Dermis microvascular lymphatic vessel endothelial cell (primary cell): ENCODE measurements at places on chromosomes 16 and 17. TPM values are rescaled to one million over a fixed set of nuclear protein-coding genes. Genes with fewer than 3 reads are reported as not detected.

- DNase-seq: no peak
Observed at GRCh38 chr17:2018716-2019510, 6.2 kb downstream of the RTN4RL1 start.

- DNase-seq: no peak
Observed at GRCh38 chr16:80664226-80664625, 123.4 kb downstream of the DYNLRB2 start.

DNA sequence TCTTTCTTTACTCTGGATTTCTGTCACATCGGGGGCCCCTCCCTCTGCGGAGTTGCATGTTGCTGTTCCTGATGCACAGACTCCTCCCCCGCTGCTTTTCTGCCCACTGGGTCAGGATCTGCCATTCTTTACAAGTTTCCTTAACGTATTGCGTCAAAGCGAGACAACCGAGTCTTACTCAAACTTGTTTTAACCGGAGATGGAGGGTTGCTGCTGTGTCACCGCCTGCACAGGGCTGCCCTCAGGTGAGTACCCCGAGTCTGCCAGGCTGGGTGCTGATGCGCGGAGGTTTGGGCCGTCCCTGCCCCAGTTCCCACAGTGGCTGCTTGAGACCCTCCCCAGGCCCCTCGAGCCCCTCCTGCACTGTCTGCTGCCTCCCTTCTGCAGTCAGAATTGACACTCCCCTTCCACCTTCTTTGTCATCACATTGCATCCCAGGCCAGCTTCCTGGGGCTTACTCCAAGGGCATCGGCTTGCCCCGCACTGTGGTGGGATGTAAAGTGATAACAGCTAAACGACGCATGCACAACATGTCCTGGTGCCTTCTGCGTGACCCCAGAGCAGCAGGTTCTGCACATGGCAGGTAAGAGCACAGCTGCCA, 19.3 kb downstream of the CARHSP1 start:
- peak; percentile 31 for DNase-seq

Gene TMEM204
- total RNA-seq: 95.9 and 158 TPM in 2 replicates

- no peak for DNase-seq
Observed at GRCh38 chr16:23333034-23333579, 31.0 kb downstream of the SCNN1B start.

- DNase-seq: no peak
Observed at GRCh38 chr16:79673635-79674034, 73.1 kb upstream of the MAF start.

- peak; percentile 32 for DNase-seq
Observed at GRCh38 chr16:11639925-11640899, 28.0 kb upstream of the SNN start.

Gene TNFAIP1
- 71.4 and 108 TPM in 2 replicates for total RNA-seq

GRCh38 chr16:31331807-31332301, 23.1 kb upstream of the ITGAX start:
- DNase-seq: no peak

DNA sequence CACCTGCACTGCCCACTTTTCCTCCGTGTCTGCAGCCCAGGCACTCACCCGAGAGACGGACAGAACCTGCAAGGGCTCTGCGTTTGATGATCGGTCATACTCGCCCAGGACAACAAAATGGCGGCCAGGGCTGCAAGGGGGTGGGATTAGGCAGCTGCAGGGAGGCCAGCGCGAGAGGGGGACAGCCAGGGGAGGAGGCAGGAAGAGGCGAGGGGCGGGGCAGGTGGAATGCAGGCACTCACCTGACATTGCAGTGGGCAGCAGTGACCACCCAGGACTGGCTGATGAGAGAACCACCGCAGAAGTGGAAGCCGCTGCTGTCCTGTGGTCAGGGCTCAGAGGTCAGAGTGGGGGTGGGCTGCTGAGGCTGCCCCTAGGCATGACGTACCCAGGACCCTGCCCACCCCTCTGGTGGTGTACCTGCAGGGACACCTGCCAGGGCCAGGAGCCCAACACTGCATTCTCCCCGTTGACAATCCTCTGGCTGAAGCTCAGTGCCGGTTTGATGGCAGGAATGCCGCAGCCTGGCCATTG, 917 bp downstream of the CTRL start:
- no peak for DNase-seq

GRCh38 chr17:4189280-4189679, 46.3 kb downstream of the CYB5D2 start:
- DNase-seq: peak; percentile 85

DNA sequence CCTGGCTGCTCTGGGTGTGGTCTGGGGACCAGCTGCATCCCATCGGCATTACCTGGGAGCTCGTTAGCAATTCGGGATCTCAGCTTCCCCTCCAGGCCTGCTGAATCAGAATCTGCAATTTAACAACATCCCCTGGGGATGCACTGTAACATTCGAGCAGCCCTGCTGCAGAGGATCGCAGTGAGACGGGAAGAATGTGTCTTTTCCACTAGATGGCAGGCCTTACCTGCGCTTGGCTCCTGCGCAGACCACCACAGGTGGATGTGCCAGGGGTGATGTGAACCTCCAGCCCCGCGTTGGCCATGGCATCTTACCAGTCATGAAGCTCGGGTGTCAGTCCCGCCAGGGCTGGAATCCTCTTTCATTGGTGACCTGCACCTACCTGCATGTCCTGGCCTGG, 209.9 kb downstream of the PRKCB start:
- no peak for DNase-seq

Gene HIRIP3
- 4.4 and 5.6 TPM in 2 replicates for total RNA-seq

- no peak for DNase-seq
Observed at GRCh38 chr16:90057738-90058173, 19.4 kb downstream of the PRDM7 start.

GRCh38 chr16:50960517-50961202, 190.4 kb downstream of the SALL1 start:
- DNase-seq: no peak

DNA sequence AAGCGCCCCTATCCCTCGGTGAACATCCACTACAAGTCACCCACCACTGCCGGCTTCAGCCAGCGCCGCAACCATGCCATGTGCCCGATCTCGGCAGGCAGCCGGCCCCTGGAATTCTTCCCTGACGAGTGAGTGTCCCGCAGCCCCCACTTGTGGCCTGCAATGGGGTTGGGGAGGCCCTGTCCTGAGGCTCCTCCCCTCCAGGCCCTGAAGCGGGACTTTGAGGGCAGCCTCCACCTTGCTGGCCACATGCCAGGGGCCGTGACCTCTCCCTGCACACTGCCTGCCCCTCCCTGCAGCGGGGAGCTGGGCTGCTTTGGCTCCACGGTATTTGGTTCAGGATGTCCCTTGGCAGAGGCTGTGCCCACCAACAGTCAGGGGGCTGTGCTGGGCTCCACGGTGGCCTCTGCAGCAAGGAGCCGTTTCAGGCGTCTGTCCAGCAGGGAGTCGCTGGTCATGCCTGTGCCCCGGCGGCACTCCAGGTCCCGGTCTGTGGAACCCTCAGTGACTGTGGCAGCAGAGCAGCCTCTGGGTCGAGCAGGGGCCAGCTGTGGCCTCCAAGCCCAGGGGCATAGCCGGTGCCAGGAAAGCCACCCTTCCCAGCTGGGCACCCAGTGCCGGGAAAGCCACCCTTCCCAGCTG, 8.3 kb downstream of the NME3 start:
- DNase-seq: no peak

DNA sequence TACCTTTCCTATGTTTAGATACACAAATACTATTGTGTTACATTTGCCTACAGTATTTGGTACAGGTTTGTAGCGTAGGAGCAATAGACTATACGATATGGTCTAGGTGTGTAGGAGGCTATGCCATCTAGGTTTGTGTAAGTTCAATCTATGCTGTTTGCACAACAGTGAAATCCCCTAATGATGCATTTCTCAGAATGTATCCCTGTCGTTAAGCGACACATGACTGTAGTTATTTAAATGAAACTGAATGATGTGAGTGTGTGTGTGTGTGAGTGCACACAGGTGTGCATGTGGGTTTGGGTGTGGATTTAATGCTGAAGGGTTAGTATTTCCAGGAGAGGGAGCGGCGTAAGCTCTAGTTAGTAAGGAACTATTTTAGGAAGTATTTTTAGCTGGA, 34.6 kb upstream of the SMIM36 start:
- DNase-seq: no peak

- DNase-seq: no peak
Observed at GRCh38 chr16:56198006-56198754, 6.9 kb downstream of the GNAO1 start.

Gene TSPAN10
- total RNA-seq: 0.51 and 0.89 TPM in 2 replicates

GRCh38 chr17:14950216-14950615, 314.9 kb downstream of the PMP22 start:
- DNase-seq: no peak

Gene PTX4
- total RNA-seq: under 0.01 and 0.13 TPM in 2 replicates

Gene KCNJ18
- not detected in 2 replicates for total RNA-seq

Gene HASPIN
- 3.5 and 5.5 TPM in 2 replicates for total RNA-seq

Gene PPL
- 3.2 and 4.7 TPM in 2 replicates for total RNA-seq

Gene PROCA1
- total RNA-seq: 0.25 and 0.26 TPM in 2 replicates

DNA sequence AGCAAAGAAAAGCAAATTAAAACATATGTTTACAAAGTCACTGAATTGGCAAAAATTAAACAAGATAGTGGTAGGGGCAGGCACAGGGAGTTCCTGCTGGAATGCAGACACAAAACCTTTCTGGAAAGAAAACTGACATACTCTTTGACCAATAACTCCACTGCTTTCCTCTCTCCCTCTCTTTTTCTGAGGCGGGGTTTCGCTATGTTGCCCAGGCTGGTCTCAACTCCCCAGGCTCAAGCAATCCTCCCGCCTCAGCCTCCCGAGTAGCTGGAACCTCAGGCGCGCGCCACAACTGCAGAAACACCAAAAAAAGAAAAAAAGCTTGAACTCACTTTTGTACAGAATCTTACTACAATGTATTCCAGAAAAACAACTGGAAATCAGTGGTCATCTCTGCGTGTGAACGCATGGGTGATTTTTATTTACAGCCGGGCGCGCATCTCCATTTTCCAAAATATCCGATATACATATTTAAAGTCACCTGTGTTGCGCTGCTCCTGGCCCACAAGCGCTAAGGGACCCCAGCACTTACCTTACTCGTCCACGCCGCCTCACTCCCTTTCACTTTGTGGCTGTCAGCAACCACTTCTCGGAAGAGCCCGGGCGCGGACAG, 480 bp downstream of the TXNL4B start:
- peak; percentile 29 for DNase-seq

- DNase-seq: no peak
Observed at GRCh38 chr17:72125226-72125651, 4.4 kb downstream of the SOX9 start.

DNA sequence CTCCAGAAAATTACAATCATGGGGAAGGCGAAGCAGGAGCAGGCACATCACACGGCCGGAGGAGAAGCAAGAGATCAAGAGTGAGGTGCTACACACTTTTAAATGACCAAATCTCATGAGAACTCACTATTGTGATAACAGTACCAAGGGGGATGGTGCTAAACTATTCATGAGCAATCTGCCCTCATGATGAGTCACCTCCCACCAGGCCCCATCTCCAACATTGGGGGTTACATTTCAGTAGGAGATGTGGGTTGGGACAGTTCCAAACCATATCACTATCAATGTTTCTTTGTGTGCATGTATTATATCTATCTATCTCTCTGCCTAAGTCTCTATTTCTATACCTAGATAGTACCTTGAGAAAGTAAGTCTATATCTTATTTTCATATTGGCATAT, 724.8 kb downstream of the CDH11 start:
- no peak for DNase-seq

DNA sequence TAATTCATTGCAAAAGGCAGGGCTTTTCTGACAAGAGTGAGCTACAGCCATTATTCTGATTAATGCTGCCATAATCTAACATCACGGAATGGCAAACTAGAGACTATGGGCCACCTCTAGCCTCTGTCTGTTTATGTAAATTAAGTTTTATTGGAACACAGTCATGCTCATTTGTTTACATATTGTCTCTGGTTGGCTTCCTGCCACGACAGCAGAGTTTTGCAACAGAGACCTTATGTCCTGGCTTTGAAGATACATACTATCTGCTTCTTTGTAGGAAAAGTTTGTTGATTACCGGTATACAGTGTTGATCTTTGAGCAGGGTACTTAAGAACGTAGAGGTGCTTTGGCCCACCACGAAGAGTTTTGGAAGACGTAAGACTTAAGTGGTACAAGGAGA, 715.9 kb upstream of the RBFOX1 start:
- DNase-seq: no peak

- peak; percentile 83 for DNase-seq
Observed at GRCh38 chr16:47141773-47142485, 1.8 kb downstream of the NETO2 start.

GRCh38 chr17:8745586-8746500, 1.2 kb upstream of the CCDC42 start:
- DNase-seq: peak; percentile 50

GRCh38 chr17:57350266-57350665, 93.9 kb downstream of the MSI2 start:
- no peak for DNase-seq

GRCh38 chr16:23934610-23935236, 98.9 kb downstream of the PRKCB start:
- no peak for DNase-seq

- no peak for DNase-seq
Observed at GRCh38 chr17:57584050-57584551, 161.0 kb downstream of the CCDC182 start.

Gene MEIOB
- total RNA-seq: not detected in 2 replicates

- no peak for DNase-seq
Observed at GRCh38 chr16:56233795-56234566, 42.7 kb downstream of the GNAO1 start.

Gene PRKCB
- total RNA-seq: not detected in 2 replicates

- DNase-seq: peak; percentile 12
Observed at GRCh38 chr16:55444754-55445485, 34.1 kb upstream of the MMP2 start.

GRCh38 chr17:30920282-30920681, 1.5 kb upstream of the ADAP2 start:
- no peak for DNase-seq

DNA sequence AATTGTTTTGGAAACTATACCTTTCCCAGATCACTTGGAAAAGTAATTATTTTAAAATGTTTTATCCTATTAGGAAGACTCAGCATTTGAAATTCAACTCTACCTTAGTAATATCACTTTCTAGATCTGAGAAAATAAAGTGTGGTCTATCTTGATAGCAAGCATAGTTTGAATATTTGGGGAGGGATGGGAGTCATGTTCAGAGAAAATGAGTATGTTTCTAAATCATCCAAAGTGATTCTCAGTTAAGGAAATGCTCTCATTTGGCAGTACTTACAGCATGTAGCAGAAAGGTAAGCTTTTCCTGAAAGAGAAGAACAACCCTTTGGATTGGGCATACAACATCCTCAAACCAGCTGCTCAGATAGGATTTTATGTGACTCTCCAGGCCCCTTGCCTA, 6.9 kb downstream of the C17orf75 start:
- DNase-seq: no peak

Gene GNG13
- total RNA-seq: not detected in 2 replicates

GRCh38 chr16:67942510-67943255, 1.2 kb downstream of the LCAT start:
- no peak for DNase-seq

DNA sequence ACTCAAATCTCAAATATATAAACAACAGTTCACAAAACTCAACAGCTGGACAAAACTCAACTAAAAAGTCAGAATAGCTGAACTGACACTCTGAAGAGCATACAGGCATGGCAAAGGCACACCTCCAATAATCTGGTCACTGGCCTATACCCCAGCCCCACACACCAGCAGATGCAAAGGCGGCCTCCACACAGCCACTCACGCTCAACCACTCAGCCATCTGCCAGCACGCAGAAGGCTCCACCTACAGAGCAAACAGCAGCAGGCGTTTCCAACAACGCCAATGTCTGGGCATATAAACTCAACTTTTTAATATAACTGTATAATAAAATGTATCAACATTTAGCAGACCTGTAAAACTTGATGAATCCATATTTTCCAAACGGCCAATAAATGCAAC, 17.2 kb downstream of the USP7 start:
- DNase-seq: no peak
